Panc1 (cell line): ENCODE measurements at places on chromosomes 16 and 17. TPM values are rescaled to one million over a fixed set of nuclear protein-coding genes. Genes with fewer than 3 reads are reported as not detected.
A peak's percentile ranks its signal among the peaks of the same experiment; 100 is the strongest.

- DNase-seq = no peak
Measured at GRCh38 chr17:12047681-12048376, 27.2 kb downstream of the MAP2K4 start.

DNA sequence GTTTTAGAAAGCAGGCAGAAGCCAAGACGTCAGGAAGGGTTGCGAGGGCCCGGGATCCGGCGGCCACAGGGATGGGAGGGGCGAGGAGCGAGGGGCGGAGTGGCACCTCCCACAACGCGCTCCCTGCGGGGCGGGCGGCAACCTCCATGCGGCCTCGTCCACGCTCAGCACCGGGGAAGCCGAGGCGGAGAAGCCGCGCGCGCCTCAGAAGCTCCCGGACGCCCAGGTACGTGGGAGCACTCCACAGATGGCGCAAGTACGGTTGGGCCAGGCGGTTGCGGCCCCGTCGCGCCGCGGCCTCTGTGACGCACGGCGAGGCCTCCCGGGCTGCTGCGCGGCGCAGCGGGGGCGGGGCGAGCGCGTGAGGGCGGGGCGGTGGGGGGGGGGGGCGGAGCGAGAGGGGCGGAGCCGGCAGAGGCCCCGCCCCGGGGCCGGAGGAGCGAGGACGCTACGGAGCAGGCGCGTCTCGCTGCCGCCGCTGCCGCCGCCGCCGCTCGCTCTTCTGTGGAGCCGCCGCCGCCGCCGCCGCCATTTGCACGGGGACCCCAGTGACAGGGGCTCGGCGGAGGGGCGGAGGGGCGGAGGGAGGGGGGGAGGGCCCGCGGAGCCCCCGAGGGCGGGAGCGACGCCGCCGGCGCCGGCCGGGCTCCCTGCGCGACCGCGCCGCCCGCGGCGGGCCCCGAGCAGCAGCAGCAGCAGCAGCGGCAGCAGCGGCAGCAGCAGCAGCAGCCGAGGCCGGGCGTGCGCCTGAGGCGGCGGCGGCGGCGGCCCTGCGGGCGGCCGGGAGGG, at the start of gene TENT4B:
TENT4B (plus strand) TSS at position 500 of the 789 bp plus-strand sequence. CDS start 316 bp downstream, outside the sequence.
- DNase-seq = no peak

- no peak for DNase-seq
Measured at GRCh38 chr17:19833914-19834313, 33.8 kb downstream of the ULK2 start.

DNA sequence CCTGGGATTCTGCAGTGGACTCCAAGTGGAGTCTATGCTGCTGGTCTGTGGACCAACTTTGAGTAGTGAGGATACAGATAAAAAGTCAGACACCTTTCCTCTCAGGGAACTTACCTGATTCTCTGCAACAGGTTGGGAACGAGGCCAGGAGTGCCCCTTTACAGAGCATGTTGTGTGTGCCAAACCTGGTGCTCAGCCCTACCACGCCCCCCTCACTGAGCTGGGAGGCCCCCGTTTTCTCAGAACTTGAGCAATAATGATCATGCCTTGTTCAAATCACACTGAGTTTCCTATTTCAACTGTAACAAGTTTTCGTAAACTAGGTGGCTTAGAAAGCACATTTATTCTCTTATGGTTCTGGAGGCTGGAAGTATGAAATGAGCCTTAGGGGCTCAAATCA, 182.0 kb downstream of the COPRS start:
- DNase-seq = no peak

GRCh38 chr17:67280279-67280678, 35.3 kb upstream of the HELZ start:
- no peak for DNase-seq

GRCh38 chr16:6206080-6206479, 1108.5 kb upstream of the EEF2KMT start:
- no peak for DNase-seq

DNA sequence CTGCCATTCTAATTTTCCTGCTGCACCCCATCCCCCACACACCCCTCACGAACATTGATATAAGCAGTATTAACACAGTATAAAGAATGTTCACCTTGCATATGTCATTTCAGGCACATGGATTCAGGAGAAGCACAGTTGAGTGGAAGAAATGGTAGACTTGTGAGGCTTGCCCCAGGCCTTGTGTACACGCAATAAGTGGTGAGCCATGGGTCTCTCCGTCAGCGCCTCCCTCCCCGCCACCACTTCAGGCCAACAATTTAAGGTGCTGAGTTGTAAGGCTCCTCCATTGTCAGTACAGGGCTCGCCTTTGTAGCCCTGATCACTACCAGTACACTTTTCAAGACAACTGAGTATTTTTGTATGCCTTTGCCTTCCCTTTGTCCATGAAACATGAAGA, 12.2 kb upstream of the CLEC18C start:
- no peak for DNase-seq

- no peak for DNase-seq
Measured at GRCh38 chr16:81496742-81497141, 52.1 kb downstream of the CMIP start.

GRCh38 chr17:78897664-78898047, 5.3 kb downstream of the CEP295NL start:
- no peak for DNase-seq

DNA sequence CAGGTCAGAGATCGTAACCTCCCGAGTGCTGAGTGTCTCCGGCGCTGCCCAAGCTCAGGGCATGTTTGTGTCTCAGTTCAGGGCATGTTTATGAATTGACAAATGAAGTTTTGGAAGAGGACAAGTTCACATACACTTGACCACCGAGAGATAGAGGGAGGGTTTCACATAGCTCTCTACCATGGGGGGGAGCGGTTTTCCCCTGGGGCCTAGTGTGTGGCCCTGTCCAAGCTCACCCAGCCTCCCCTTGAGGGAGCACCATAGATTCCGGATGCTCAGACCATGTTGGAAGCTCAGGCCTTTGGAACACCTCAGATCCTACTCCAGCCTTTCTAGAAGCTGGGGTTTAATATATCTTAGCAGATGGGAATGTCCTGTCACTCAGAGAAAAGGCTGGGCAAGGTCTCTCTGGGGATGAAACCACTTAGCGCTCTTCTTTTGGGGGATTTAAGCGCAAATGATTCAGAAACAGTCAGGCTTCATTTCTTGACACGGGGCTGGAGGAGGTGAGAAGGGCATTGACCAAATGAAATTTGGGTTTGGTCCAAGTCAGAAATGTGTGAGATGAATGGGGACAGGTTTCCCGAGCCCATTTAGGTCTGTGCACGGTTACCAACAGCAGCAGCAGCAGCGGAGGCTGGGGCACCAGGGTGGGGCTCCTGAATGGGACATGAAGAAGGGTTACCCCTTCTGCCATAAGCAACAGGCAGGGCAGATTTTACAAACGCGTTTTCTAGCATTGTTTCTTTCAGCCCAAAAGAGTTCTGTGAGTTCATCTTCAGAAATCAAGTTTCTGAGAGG, 96.6 kb downstream of the METRNL start:
- DNase-seq = no peak

- no peak for DNase-seq
Measured at GRCh38 chr17:64504769-64505339, 1.2 kb downstream of the DDX5 start.

- DNase-seq = peak; percentile 41
Measured at GRCh38 chr17:49193513-49194296, 16.7 kb downstream of the GNGT2 start.

- no peak for DNase-seq
Measured at GRCh38 chr16:30092373-30093010, 768 bp upstream of the TBX6 start.

- DNase-seq = no peak
Measured at GRCh38 chr17:27241346-27241946, 52.5 kb upstream of the WSB1 start.

GRCh38 chr16:57163842-57164241, 22.0 kb downstream of the PSME3IP1 start:
- no peak for DNase-seq

DNA sequence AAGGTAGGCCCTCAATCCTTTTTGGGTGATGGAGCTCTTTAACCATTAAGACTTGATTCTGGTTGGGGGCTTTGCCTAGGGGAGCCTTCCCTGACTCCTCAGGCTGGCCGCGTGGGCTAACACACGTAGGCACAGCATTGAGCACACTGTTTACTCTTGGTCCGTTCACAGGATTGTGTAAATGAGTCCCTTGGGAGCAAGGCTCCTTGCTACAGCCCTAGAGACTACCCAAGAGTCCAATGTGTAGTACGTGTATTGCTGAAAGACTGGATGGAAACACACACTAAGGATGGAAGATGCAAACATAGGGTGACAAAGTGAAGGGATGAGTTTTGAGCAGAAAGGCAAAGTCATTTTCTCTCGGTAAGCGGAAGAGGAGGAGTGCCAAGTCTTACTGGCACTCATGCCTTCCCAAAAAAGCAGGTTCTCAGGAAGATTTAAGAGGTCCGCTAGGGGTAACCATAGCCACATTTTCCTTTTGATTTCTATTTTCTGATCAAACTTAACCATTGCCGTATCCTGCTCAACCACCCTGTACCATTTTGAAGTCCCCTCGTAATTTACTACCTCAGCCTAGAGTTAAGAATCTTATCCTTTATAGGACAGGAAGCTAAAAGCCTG, 911 bp upstream of the ITGA2B start:
- no peak for DNase-seq

DNA sequence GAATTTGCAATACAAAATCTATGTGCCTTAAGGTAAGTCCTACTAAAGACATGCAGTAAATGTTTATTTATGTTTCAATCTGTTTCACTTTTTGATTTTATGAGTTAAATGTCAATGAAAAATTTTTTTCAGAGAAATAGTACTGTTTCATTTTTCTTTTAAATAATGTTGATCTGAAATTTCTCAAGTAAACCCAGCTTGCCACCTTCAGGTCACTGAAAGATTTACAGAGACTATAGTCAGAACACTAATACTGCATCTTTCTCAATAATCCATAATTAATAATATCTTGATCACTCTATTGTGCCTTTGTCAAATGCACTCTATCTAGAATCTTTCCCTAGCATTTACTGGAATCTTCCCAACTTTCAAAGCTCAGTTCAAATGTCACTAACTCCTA, 6.5 kb upstream of the DHX40 start:
- DNase-seq = no peak

DNA sequence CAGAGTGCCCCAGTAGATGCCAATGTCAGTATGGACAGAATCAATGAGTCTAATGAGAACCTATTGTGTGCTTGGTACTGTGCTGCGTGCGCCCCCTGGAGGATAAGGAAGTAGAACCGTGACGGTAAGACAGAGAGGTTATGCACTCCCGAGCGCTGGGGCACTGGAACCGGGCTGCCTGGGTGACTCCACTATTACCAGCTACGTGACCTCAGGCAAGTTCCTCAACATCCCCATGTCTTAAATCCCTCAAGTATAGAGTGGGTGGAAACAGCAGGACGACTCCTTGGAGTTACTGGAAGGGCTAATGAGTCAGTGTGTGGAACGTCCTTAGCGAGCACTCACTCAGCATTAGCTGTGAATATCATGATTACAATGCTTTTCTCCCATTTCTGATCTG, 16.2 kb downstream of the CHST4 start:
- peak; percentile 25 for DNase-seq

- DNase-seq = no peak
Measured at GRCh38 chr16:3769942-3770341, 52.6 kb upstream of the TRAP1 start.

DNA sequence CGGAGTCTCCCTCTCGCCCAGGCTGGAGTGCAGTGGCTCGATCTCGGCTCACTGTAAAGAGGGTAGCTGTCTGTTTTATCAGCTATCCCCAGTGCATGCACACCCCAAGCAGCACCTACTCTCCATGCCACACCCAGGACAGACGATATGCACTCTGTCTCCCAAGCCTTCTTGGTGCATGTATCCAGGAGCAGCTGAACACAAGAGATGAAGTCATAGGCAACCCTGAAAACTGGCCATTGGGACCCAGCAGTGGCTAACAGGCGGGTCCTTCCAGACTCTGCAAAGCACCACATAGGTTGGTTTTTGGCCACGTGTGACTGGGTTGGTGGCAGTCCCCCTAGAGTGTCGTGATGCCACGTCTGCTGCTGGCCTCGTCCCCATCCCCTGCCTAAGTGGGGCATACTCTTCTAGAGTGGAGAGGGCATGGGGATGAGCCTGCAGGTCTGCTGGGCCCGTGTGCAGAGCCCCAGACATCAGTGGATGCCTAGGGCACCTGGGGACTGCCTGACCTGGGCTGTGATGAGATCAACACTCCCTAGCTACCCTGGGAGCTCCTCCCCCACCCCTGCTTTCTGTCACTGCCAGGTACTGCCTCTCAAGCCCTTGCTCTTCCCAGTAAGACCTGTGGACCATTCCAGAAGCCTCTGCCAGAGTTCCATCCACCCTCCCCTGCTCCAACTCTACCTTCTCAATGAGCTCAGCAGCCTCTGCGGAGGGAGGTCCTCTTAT, 9.3 kb downstream of the PDE6G start:
- DNase-seq = no peak

DNA sequence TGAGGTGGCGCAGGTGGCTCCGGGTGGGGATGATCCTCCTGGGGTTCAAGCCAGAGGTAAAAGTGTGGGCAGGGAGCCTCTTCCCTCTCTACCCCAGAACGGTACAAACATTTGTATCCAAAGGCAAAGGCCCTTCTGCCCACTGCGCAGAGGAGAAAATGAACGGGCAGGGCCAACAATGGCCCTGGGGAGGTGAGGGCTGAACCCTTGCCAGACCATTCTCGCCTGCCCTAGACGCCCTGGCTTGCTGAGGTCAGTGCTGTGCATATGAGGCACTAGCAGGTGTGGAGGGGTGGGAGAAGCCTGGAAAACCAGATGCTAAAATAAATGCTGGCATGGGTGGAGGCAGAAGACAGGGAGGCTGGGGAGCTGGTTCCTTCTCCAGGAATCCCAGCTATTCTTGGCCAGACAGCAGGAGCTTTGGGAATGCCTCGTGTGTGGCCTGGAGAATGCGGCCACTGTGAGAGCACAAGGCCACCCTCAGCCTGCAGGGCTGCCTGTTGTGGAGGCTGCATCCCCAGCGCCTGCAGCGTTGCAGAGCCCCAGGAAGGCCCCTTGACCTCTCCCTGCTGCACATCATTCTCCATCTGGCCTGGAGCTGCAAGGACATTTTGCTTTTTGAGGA, 4.5 kb downstream of the C17orf50 start:
- DNase-seq = no peak

- DNase-seq = no peak
Measured at GRCh38 chr17:17528696-17529652, 32.8 kb upstream of the RASD1 start.

The MARVELD3 gene
- 0.08 TPM for total RNA-seq

The HOXB4 gene
- total RNA-seq = 27.9 TPM

The HS3ST4 gene
- total RNA-seq = not detected

The ADAP2 gene
- 2.4 TPM for total RNA-seq

The DNAAF8 gene
- 2.3 TPM for total RNA-seq

The PRSS53 gene
- 3.4 TPM for total RNA-seq

The CA4 gene
- 1.4 TPM for total RNA-seq

The RAB26 gene
- total RNA-seq = 92.2 TPM

The SLFN14 gene
- not detected for total RNA-seq

The NPIPA8 gene
- 0.18 TPM for total RNA-seq

The XYLT1 gene
- total RNA-seq = 0.62 TPM

The LLGL2 gene
- 201 TPM for total RNA-seq

The CEMP1 gene
- total RNA-seq = not detected

The HIC1 gene
- total RNA-seq = 1.4 TPM
